ENCODE measurements at places on chromosomes 7 and 10.

- DNase-seq: no peak
Observed at GRCh38 chr7:37901890-37902524, 14.6 kb downstream of the SFRP4 start.

DNA sequence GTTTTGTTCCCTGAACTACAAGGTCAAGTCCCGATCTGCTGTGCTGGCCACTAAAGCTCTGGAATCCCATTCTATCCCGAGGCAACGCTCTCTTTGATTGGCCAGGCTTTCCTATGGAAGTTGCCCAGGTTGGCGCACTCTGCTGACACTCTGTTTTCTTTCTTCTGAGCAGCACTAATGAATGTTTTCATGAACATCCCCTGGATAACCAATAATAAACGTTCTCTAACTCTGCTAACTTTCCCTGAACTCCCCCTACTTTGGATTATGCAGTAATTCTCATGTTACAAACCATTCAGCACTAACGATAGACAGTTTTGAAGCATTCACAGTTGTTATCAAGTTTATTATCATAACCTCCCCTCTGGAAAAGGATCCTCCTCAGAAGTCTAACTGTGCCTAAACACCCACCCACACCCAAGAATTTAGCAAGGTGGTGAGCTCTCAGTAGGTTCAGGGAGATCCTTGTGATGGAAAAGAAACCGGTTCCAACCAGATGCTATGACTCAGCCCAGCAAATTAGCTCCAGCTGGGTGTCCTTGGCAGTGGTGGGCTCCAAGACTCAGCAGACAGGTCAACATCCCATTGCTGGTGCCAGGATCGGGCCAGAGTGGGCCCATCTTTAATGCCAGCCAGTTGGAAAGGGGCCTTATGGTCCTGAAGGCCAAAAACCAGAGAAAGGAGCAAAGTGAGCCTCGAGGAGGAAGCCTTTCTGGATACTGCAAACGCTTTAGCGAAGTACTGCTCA, 68.4 kb downstream of the CREB3L2 start:
- no peak for DNase-seq

DNA sequence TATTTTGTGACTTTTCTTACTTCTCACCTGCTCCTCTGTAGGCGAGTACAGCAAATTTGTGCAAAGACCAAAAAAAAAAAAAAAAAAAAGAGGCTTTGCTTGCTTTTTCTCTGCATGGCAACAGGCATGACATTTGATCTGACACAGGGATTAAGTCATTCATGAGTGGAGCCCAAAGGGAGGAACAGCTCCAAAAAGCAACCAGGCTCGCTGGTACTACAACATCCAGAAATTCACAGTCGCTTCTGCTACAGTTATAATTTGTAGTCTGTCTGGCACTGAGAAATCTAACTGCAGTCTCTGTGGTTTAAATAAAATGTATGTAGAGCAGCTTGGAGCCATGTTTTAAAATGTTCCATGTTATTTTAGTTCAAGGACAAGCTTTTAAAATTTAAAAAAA, 31.7 kb downstream of the MKX start:
- no peak for DNase-seq

GRCh38 chr10:33950206-33950605, 615.7 kb upstream of the NRP1 start:
- no peak for DNase-seq
